ENCODE measurements at places on chromosomes 5 and 9. TPM values are rescaled to one million over a fixed set of nuclear protein-coding genes. Genes with fewer than 3 reads are reported as not detected.

Gene LCN1
- under 0.01 TPM for total RNA-seq

Gene FAT2
- under 0.01 TPM for total RNA-seq

Gene RASGRF2
- total RNA-seq = 3.9 TPM

Gene NRARP
- total RNA-seq = 0.28 TPM

Gene EMB
- 15.9 TPM for total RNA-seq

Gene PCDHGB4
- 9.6 TPM for total RNA-seq

Gene PCDHGA11
- total RNA-seq = 3.1 TPM

Gene PGM5
- 33.5 TPM for total RNA-seq

Gene DDX4
- 0.28 TPM for total RNA-seq

Gene OR1Q1
- not detected for total RNA-seq

Gene ZNF879
- total RNA-seq = 5.6 TPM

Gene SARDH
- total RNA-seq = 9.6 TPM

Gene MAPKAP1
- total RNA-seq = 71.0 TPM

Gene TLX3
- not detected for total RNA-seq

Gene FABP6
- not detected for total RNA-seq

Gene OR1B1
- not detected for total RNA-seq

Gene NUDT2
- total RNA-seq = 27.9 TPM

Gene TRIM52
- total RNA-seq = 6.8 TPM

Gene SPINK13
- not detected for total RNA-seq

Gene LEAP2
- under 0.01 TPM for total RNA-seq

Gene SLC6A18
- not detected for total RNA-seq

Gene CCDC192
- total RNA-seq = not detected

Gene PCDHGC3
- 31.0 TPM for total RNA-seq

Gene FOXD4L3
- under 0.01 TPM for total RNA-seq
